ENCODE measurements at places on chromosomes 1 and 21.

DNA sequence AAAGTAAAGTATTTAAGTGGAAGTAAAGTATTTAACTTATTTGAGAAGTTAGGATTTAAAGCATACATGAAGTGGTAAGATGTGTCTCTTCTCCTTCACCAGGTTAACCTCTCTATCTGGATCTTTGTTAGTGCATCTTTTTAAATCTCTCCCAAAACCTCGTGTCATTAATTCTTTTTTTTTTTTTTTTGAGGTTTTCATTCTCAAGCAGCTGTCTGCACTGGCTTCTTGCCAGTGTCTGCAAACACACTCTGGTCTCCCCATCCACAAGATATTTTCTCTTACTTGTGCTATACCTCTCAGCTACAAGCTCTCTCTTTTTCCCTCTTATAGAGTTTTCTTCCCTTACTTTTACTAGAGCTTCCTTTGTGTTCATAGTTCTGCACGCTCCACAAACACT is 49.0 kb downstream of the CLDN17 start:
- no peak for DNase-seq

DNA sequence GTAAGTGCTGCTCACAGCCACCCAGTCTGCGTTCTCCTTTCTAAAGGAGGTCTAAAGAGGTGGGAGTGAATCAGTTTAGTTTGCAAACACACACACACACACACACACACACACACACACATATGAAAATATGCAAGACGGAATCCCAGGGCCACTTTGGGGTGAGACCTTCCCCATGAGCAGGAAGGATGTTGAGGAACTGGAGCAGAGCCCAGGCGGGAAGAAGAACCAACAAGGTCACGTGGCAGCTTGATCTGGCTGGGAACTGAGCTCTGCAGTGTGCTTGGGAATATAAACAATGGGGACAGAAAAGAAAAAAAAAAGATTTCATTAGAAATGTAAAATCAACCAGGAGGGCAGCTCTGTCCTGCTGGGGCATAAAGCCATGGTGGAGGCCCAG is 32.6 kb downstream of the OR2G3 start:
- no peak for DNase-seq

DNA sequence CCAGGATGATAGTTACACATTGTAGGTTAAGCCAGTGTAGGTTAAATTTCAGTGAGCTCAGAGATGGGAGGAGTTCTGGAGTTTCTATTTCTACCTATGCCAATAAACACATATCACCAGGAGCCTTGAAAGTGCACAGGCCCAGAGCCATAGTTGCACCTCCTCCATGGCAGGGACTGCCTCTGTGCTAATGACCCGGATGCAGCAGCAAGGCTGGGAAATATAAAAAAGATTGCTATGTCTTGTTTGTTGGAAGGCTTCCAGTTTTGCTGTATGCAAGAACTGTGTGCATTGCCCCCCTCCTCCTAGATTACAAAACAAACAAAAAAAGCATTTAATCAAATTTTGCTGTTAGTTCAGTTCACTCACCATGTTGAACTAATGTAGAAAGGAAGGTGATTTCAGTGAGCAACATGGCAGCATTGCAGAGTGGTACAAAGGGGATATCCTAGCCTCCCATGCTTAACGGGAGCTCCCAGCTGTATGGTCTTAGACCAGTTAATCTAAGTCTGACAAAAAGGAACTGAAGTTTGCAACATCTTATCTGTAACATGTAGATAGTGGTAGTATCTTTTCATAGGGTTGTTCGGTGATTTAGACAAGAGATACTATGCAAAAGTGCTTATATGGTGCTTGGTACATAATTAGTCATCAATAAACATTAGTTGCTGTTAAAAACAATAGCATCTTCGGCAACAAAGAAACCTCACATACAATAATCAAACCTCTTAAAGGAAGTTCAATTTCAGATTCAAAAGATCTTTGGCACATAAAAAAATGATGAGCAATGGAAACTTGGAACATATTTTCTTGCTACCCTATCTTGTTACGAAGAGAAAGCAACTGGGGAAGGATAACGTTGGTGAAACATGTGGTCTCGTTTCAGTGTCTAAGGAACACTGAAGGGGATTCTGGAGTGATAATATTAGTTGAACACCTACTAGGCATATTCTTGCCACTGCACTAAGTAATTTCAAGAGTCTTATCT is 309.5 kb downstream of the ASTN1 start:
- DNase-seq: no peak

DNA sequence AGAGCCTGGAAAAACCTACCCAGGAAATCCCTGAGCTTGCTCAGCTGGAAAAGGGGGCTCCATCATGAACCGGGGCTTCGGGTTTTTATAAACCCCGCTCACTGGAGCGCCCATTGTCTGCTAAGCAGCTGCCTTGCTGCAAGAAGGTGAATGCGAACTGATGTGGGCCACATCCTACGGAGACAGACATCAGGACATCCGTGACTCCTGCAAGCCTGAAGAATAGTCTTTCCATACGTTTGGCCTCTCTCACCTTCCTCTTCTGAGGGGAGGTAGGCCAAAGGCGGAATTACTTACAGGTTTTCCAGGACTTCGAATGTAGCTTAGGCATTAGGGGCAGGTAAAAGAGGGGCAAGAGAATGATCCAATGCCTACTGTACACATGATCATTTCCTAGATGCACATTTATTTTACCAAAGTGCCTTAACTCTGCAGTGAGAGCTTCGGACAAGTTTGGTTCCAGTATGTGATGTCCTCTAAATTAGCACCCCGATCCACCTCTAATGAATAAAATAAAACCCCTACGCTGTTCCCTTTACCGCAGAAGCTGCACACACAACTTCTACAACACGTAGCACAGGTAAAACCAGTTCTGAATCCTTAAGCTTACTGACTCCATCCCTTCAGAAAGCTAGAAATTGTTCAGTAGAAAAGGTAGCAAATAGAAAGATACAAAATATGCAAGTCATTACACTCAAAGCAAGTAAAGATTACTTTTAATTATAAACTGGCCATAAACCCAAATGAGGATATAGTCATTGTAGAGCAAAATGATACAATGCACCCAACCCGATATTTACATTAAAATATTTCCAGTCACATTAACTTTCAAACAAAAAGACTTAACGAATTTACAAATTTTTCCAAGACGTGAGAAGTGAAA is 866 bp upstream of the SORT1 start:
- DNase-seq: no peak

GRCh38 chr1:106600626-106601025 is 455.8 kb upstream of the PRMT6 start:
- no peak for DNase-seq

- no peak for DNase-seq
These were observed 105.3 kb downstream of the CACNA1E start for GRCh38 chr1:181588631-181589030.

GRCh38 chr1:40825435-40825788 is 36.8 kb downstream of the CITED4 start:
- no peak for DNase-seq

- no peak for DNase-seq
These were observed 43.8 kb downstream of the HHAT start for GRCh38 chr1:210372491-210372890.

DNA sequence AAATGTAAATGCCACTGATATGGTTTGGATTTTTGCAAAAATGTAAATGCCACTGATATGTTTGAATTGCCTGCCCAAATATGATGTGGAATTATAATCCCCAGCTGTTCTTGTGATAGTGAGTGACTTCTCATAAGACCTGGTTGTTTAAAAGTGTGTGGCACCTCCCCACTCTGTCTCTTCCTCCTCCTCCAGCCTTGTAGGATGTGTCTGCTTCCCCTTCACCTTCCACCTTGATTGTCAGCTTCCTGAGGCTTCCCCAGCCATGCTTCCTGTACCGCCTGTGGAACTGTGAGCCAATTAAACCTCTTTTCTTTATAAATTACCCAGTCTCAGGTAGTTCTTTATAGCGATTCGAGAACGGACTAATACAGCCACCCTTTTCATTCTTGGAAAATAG is 1.3 kb upstream of the CCT8 start:
- DNase-seq: no peak

- no peak for DNase-seq
These were observed 18.9 kb upstream of the RGS7 start for GRCh38 chr1:241375886-241376285.

GRCh38 chr1:244044423-244044822 is 6.7 kb upstream of the ZBTB18 start:
- no peak for DNase-seq

- DNase-seq: no peak
These were observed 95.3 kb upstream of the ACTRT2 start for GRCh38 chr1:2925918-2926317.

DNA sequence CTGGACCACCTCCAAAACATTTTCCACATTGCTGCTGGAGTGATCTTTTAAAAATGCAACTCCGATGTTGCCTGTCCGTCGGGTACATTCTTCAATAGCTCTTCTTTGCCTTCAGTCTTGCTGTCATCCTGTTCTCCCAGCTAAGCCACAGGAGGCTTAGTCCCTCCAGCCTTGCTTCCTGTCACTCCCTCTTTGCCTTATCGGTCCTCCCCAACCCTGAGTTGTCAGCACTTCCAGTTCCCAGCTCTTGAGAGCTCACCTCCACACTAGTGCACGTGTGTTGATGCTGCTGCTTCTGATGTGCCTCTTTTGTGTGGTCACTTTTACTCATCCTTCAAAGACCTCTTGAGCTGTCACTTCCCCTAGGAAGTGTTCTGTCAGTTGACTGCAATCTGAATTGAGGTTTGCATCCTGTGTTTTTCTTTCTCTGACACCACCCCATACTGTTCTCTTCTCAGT is 15.3 kb downstream of the UCK2 start:
- no peak for DNase-seq

DNA sequence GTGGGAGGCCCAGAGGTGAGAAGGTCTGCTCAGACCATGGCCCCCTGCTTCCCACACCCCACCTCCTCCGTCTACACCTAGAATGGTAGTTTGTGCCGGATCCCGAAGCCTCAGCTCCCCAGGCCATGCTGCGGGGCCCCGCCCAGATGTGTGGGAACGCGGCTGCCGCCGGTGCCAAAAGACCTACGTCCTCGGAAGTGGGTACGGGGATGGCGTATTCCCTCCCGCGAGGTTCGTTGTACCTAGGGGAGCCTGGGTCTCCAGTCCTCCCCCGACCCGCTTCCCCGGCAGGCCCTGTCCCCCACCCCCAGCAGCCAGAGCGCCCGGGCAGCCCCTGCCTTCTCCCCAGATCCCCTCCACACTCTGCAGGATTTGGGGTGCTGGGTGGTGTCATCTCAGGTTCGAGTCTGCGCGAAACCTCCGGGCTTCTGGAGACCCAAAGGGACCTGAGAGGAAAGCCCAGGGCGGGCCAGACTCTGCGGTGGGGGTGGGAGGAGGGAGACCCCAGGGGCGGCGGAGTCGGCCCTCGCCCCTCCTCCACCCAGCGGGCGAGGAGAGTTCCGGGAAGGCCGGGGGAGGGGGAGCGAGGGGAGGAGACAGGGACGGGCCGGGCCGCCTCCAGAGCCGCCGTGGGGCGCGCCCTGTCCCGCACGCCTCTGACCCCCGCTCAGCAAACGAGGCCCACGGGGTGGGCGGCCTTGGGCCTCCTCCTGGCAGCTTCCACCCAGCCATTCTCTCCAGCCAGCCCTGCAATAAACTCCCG is 6.2 kb upstream of the PRDM16 start:
- no peak for DNase-seq

GRCh38 chr1:64956010-64956640 is 10.2 kb downstream of the JAK1 start:
- no peak for DNase-seq

- no peak for DNase-seq
These were observed 13.3 kb downstream of the C1orf162 start for GRCh38 chr1:111487133-111487532.

DNA sequence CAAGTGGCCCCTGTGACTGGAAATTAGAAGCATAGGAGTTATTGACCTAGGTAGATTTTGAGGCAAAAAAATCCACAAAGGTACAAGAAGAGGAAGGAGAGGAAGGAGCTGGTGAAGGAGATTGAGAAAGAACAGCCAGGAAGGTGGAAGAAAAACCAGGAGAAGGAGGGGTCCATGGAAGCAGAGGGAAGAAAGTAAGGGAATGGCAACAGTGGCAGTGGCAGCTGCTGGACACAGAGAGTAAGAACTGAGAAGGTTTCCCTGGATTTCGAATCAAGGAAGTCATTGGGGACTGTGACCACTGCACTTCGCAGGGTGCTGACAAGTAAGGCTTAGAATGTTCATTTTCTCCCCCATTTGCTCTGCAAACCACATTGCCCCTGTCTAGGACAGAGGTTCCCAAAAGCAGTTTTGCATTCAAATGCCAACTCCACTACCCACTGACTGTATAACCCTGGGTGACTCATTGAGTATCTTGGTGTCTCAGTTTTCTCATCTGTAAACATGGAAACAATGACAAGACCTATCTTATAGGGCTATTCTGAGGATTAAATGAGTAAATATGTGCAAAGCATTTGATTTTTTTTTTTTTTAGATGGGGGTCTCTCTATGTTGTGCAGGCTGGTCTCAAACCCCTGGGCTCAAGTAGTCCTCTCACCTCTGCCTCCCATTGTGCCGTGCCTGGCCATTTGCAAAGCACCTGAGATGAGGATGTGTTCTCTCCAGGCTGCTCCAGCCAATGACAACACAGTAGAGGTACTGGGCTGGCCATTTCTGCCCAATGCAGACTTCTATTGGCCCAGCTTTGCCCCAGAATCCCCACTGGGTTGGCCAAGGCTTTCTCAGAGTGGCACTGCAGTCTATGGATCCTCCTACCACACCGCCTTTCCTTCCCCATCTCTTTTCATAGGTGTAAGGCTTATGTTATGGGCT is 9.3 kb upstream of the CAPN2 start:
- no peak for DNase-seq

- no peak for DNase-seq
These were observed 18.1 kb upstream of the TENT5C start for GRCh38 chr1:117587499-117588356.

DNA sequence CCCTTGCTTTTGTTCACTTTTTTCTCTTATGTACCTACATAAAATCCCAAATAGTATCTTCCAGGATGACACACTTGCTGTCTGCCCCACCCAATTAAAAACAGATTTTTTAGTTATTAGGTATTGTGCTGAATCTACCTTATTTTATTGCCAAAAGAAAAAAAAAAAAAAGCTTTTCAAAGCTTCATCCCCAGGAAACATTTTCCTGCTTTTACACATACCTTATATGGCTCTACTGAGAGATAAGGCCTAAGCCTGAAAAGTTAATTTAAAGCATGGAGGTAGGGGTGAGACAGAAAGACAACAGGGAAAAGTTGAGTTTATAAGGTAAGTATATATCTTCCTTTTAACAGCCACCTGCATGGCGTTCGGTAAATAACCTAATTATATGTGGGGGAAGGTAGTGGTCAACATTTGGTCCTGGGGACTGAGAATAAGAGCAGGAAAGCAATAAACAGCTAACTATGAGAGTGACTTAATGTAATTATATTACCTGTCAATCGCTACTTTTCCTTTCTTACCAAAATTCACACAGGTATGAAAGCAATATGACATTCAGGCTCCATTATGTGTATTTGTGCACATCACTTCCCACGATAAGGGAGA is 54.6 kb upstream of the BOLA1 start:
- DNase-seq: no peak

Measured in left ventricle myocardium inferior (tissue), 1 donor.